ENCODE measurements at places on chromosomes 6 and 20.

DNA sequence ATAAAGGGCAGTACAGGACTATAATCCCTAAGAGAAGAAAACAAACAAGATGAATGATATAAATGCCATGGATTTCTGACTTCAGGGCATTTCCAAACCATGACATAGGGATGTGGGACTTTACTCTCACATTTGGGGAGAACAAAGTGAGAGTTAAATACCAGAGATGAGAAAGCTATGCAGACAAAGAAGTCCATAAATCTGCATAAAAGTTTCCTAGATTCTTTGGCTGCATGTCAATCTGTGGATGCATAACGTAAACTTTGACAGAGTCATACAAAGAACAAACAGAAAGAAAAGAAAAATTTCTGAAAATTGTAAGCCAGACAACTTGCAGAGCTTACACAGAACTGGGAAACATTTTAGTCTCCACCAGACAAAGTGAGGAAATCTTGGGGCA is 11.7 kb downstream of the EPM2A start:
- no peak for DNase-seq

DNA sequence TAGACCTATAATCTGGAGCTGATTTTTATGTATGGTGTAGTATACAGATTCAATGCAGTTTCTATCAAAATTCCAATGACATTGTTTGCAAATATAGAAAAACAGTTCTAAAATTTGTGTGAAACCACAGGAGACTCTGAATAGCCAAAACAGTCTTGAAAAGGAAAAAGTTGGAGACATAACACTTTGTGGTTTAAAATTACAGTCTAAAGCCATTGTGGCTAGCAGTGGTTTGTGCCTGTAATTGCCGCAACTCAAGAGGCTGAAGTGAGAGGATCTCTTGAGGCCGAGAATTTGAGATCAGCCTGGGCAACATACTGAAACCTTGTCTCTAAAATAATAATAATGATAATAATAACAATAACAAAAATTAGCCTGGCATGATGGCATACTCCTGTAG is 213.7 kb downstream of the CDKAL1 start:
- DNase-seq = no peak

DNA sequence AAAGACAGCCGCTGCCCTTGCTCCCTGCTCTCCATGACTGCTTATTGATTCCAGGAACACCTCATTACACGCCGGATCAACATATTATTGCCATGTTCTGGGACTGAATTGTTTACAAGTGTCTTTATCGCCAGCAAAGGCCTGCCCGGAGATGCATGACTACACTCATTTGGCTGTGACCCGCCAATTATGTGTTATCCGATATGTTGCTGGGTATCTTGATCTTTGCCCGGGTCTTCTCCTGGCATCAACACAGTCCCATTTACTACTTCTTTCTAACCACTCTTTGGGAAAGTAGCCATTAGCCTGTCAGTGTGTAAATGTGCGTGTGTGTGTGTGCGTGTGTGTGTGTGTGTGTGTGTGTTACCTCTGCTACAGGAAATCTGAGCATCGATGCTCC is 15.4 kb downstream of the LINC00237 start:
- DNase-seq = no peak

DNA sequence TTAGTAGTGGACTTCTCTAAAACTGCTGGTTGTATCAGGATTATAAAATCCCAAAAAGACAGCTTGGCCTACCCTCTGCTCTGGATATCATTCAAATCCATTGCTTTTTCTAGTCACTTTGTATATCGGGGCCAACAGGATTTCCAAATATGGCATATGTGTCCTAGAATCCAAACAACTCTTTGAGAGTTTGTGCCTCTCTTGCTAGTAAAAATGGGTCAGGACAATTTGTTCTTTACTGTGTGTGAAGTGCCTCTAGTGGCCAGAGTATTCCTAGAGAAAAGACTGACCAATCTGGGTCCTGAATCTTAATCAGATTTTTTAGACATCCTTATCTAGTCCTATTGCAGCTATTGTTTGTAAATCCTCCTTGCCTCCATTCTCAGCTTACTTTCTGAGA is 33.5 kb upstream of the MANEA start:
- no peak for DNase-seq

- peak; percentile 83 for DNase-seq
Observed at GRCh38 chr20:2800521-2801285, at the start of gene CPXM1. CPXM1 (minus strand) TSS chr20:2800627; CDS start chr20:2800572, 55 bp downstream.

GRCh38 chr20:21505161-21505809 is 8.6 kb downstream of the NKX2-2 start:
- peak; percentile 100 for DNase-seq

GRCh38 chr6:47132724-47133123 is 90.6 kb upstream of the ADGRF1 start:
- no peak for DNase-seq

GRCh38 chr6:117538615-117539014 is 56.1 kb downstream of the DCBLD1 start:
- no peak for DNase-seq

All from H1 (cell line).